ENCODE measurements at places on chromosomes 12 and 14.

GRCh38 chr14:21825149-21825743 lies 151.6 kb upstream of the OR4E1 start:
- DNase-seq, result no peak

- no peak for DNase-seq
Measured at GRCh38 chr12:3540387-3540990, 49.5 kb downstream of the PRMT8 start.

DNA sequence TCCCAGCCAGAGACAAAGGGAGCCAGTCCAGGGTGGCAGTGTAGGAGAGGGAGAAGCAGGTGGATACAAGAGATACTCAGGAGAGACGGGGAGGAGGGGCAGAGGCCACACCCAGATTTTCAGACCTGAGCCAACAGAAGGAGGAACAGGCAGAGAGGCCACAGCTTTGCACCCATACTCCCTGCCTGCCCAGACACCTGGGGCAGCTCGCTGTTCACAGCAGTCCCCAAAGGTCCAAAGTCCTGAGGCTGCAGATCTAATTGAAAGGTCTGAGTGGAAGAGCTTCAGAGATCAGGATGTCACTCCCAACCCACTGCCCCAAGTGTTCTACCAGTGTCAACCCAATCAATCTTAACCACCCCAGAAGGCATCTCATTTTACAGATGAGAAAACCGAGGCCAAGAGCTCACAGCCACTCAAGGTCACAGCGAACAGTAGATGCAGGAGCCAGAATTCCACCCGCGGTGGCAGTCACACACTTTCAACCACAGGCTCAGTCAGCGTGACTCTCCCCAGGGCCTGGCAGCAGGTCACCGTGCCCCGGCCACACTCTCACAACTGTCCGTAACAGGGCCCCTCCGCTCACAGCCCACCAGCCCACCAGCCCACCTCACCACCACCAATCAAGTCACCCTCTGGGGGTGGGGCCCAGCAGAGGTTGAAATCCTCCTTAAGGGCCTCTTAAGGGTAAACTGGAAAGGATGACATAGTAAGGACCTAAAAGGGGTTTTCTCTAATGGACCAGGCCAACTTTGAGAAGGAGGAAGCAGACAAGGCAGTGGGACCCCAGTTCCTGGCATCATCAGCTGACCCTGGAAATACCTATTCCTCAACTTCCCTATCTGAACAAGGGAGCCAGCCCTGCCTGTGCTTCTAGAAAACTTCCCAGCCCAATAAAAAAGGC lies 33.3 kb downstream of the ACTN1 start:
- no peak for DNase-seq

GRCh38 chr12:47900131-47901062 lies 4.4 kb downstream of the VDR start:
- no peak for DNase-seq

DNA sequence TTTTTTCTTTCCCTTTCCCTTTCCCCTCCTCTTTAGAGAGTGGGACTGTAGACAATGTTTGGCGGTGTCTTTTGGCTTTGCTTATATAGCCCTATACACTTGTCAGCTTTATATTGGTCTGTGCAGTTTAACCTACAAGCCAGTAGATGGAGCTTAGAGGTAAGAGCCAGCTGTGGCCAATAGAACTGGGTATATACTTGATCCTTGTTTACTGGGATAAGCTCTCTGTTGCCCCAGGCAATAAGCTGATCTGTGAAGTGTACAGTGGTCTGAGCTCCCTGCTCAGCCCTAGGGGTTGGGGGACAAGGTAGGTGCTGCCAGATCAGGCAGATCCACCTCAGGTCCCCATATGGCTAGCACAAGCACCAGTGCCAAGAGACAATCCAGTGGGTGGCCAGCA lies 434.1 kb downstream of the NOVA1 start:
- no peak for DNase-seq

DNA sequence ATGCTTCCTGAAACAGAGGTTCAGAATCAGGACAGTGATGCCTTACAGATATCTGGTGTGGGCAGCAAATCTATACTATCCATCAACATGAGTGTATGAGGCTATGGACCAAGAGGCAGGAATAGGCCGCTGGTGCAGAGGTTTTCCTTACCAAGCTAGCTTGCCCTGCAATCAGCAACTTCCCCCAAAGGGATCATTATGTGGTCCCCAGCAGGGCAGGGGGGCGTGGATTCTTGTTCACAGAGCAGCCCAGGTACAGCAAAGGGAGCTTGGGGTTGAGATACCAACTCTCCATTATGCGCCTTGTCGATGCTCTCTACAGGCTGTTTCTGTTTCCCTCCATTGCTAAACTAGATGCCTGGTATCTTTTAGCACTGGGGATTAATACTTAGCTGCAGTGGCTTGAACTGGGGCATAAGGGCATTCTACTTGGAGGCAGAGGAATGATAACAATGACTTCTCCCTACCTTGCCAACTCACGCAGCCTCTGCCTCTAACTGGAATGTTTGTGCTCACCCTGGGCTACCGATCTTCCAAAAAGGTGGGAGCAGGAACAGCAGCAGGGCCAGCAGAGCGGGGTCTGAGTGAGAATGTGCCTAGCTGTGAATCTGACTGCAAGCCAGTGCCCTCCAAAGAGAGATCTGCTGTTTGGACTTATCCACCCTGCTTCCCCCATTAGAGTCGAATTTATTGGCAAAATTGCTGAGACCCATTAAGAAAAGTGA lies 10.3 kb upstream of the KRT1 start:
- DNase-seq, result no peak

- DNase-seq, result no peak
Measured at GRCh38 chr14:93944348-93945069, 17.4 kb downstream of the FAM181A start.

DNA sequence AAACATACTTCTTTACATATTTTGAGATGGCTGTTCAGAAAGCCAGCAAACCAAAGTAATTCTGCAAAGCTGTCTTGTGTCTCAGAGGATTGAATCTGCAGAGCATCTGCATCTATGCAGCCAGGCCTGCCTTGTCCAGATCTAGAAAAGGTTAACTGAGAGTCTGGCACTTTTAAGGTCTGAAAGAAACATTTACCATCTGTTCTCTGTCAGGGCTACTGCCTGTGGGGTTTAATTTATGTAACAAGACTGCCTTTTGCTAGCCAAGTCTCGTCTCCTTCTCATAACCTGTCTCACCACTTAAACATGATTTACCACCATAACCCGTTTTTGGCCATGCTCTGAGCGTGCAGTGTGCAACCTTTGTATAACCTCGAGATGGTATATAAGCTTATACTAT lies 194.2 kb downstream of the SYT10 start:
- DNase-seq, result no peak

GRCh38 chr12:32997471-32997870 lies 100.9 kb upstream of the PKP2 start:
- no peak for DNase-seq

GRCh38 chr12:106113824-106114446 lies 24.8 kb downstream of the NUAK1 start:
- DNase-seq, result no peak
